ENCODE measurements at places on chromosomes 16 and 17.

GRCh38 chr17:82937411-82938371, 97.9 kb upstream of the ZNF750 start:
- DNase-seq: no peak

DNA sequence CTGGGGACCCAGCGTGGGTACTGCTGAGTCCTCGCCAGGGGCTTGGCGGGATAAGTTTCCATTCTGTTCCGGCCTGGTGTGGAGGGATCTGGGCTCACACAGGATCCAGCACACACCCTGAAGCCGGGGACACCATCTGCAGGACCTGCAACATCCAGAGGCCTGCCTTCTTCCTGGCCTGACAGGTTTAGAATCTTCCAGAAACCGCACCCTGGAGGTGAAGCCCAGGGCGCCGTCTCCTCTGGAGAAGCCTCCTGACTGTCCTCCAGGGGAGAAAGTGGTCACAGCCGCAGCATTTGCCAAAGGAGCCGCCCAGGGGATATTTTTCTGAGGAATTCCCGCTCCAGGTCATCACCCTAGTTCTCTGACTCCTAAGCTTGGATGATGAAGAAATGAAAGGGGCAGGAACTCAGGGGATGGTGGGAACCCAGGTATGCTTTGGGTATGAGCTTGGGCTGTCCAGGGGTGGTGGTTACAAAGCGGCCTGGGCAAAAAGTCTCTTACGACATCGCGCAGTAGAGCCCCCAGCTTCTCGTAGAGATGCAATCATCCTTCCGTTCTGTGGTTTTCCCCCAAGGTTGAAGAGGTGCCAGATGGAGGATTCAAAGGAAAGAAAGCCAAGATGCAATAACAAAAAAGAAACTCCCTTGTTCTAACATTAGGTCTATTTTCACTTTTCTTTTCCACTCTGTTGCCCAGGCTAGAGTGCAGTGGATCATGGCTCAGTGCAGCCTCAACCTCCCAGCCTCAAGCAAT, 9.1 kb upstream of the CRISPLD2 start:
- DNase-seq: no peak

GRCh38 chr16:75042426-75043174, 43.8 kb downstream of the ZNRF1 start:
- no peak for DNase-seq

DNA sequence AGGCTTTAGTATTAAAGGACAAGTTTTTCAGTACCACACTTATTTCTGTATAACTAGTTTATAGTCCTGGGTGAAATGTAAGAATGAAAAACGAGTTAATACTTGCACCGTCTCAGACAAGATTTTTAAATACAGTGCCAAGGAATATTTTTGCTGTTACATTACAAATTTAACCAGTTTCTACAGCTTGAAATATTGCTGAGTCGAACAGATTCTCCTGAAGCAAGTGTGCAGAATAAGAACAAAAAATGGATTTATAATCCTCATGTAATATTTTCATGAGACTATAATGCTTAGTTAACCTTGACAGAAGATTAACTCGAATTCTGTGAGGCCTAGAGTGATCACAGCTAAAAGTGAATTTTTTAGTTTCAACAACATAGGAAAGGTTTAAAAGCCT, 3.1 kb downstream of the NETO2 start:
- DNase-seq: no peak

- DNase-seq: no peak
These were observed 43.6 kb upstream of the YPEL2 start for GRCh38 chr17:59287891-59288290.

DNA sequence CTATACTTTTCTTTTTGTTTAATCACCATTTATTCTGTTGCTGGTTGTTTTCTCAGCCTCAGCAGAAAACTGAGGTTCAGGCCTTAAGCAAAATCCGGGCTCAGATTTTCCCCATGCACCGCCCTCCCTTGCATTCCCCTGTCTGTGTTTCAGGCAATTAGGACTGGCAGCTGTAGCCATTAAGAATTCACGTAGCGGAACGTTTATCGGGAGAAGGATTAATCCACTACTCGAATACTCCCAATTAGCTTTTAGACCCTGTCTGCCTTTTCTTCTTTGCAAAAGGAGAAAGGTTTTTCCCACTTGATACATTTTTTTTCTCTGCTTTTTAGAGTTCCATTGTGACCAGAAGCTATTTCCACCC, 173.1 kb downstream of the RPTOR start:
- no peak for DNase-seq
